ENCODE measurements at places on chromosomes 6 and 20.

DNA sequence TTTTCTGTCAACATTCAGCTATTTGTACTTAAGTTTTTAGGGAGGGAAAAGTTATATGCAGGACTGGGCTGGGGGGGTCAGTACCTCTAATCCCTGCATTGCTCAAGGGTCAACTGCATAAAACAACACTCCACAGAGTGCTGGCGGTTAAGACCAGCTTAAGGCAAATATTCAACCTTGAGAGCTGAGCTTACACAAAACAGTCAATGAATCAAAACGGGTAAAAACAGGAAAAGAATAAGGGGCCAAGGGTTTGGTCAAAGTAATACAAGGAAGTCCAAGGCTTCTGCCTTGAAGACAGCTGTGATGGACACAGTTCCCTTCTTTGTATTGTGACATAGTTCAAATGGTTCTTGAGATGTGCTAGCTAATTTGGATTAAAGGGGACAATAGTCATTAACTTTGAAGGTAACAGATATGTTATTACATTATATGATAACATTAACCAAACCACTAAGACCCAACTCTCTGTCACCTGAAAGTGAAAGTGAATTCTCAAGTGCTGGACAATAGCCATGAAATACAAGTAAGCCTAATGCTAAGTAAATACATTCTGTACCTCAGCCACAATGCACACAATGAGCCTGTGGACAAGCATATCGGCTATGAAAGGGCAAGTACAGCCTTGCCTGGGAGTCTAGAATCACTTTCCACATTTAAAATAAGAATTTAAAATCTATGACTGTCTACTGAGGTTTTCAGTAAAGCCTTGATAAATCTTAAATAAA lies 106.8 kb downstream of the PDE10A start:
- no peak for DNase-seq

- DNase-seq: no peak
Measured at GRCh38 chr6:117550078-117550600, 52.2 kb downstream of the GOPC start.

GRCh38 chr20:21114584-21114983 lies 8.4 kb upstream of the LINC00237 start:
- DNase-seq: no peak

- DNase-seq: no peak
Measured at GRCh38 chr6:51028276-51028675, 209.6 kb downstream of the TFAP2B start.

DNA sequence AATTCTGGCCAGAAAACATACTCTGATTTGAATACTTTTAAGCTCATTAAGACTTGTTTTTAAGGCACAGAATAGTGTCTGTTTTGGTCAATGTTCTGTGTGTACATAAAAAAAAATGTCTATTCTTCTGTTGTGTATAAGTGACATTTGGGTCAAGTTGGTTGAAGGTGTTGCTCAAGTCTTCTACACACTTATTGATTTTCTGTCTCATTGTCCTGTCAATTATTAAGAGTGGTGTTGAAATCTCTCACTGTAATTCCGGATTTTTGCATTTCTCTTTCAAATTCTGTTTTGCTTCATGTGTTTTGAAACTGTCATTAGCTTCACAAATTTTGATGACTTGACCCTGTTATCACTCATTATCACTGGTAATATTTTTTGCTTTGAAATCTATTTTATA lies 37.5 kb upstream of the EPM2A start:
- DNase-seq: no peak

GRCh38 chr6:170084166-170084730 lies 206.6 kb downstream of the DLL1 start:
- DNase-seq: peak; percentile 71

- DNase-seq: no peak
Measured at GRCh38 chr6:111992851-111993250, 61.1 kb upstream of the CCN6 start.

GRCh38 chr6:13531956-13532355 lies 42.4 kb upstream of the SIRT5 start:
- no peak for DNase-seq

DNA sequence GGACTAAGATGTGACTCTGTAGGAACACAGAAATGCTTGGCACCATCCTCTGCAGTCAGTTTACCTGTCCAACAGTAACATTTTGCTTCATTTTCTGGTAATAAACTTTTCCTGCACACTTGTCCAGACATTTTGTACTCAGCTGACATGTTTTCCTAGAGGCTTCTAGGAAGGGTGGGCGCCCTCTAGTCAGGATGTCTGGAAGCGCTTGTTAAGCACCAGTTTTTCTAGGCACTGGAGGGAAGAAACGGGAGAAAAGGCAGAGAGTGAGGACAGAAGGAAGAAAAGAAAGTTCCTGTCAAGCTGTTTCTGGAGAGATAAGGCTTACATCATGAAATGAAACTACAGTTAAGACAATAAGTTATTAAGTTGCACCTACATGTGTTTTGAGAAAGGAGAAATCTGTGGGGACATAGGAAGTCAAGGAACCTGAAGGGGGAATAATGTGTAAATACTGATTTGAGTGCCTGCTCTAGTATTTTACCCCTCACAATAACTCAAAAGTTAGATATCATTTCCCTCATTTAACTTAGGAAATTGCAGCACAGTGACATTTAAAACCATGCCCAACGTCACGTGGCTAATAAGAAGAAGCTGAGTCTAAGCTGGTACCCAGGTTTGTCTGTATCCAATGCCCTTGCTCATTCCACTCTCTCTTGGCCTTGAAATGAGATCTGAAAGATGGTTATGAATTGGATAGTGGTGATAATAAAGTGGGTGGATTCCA lies 42.7 kb upstream of the TNFRSF21 start:
- no peak for DNase-seq

DNA sequence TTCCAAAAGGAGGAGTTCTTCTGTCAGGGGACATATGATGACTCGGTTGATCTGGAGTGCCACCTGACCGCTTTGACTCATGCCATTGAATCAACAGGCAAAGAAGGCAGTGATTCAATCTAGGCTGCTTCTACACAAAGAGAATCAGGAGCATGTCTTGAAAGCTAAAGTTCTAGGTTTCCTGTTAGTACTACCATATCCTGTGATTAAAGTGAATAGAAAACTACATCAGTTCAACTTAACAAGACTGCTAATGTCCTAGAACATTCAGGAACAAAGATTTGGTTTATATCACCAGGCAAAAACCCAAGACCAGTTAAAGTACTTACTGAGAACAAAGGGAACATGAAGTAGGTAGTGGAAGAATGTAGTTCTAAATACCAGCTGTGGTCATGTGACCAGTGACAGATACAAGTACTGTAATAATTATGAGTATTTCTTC lies 216.8 kb upstream of the SGK1 start:
- DNase-seq: no peak

- no peak for DNase-seq
Measured at GRCh38 chr6:95091823-95092436, 485.4 kb upstream of the MANEA start.

DNA sequence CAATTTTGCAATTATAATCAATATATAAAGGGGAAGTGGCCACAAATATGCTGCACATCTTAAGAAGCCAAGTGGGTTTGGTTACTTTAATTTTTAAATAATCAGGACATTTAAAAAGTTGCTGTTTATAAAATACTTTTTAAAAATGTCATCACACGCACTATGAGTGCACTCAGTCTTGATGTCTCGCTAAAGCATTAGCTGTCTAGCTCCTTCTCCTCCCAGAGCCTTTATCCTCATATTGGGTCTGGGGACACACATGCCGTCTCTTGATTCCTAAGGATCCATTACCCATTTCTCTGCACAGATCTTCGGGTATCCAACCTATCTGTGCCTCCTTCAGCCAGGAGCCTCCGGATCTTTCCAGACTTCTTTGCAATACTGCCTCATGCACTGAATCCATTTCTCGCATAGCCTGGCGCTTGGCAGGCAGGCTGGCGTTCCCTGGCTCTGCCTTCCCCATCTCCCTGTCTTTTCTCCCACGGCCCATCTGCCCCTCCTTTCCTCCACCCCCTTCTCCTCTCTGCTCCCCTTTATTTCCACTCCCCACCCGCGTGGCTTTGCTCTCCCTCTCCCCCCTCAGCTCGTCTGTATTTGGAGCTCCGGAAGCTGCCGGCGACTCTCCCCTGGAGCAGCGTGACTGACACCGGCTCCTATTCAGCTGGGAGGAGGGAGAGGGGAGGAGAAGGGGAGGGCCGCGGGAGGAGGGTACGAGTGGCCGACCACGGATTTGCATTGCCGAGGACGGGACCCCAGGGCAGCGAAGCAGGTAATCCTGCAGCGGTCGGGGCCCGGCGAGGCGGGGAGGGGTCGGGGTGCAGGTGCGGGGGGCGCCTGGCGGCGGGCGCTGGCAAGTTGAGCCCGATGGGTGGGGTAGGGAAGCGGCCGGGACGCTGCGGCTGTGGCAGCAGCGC lies at the start of gene CAP2:
Gene CAP2, plus strand, starts transcription at position 618 of the 914 bp plus-strand sequence. CDS start 27,961 bp downstream, outside the sequence.
- DNase-seq: peak; percentile 84

GRCh38 chr6:95741045-95741444 lies 163.7 kb downstream of the MANEA start:
- no peak for DNase-seq

- no peak for DNase-seq
Measured at GRCh38 chr6:113647143-113647889, 209.8 kb upstream of the MARCKS start.

GRCh38 chr6:36980129-36980528 lies 5.9 kb downstream of the MTCH1 start:
- DNase-seq: no peak

GRCh38 chr6:23212398-23212797 lies 643.0 kb downstream of the HDGFL1 start:
- no peak for DNase-seq

- DNase-seq: no peak
Measured at GRCh38 chr6:75101896-75102295, 104.0 kb downstream of the COL12A1 start.

DNA sequence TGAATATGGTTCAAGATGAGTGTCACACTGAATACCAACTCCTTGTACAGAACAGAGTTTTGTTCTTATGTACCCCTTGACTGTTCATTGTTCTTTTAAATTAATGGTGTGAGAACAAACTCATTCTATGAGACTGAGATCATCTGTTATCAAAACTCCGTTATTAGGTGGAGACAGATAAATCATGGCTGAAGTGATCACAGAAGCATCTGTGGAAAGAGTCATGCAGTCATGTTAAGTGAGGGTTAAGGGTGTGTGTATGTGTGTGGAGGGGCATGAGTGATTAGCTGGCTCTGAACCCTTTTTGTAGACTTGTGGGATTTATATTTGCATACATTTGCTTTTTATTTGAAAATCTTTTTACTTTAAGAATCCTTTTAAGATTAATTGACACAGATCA lies 24.7 kb downstream of the ADGRG6 start:
- no peak for DNase-seq

- DNase-seq: peak; percentile 81
Measured at GRCh38 chr20:598133-598850, 11.8 kb downstream of the TCF15 start.

DNA sequence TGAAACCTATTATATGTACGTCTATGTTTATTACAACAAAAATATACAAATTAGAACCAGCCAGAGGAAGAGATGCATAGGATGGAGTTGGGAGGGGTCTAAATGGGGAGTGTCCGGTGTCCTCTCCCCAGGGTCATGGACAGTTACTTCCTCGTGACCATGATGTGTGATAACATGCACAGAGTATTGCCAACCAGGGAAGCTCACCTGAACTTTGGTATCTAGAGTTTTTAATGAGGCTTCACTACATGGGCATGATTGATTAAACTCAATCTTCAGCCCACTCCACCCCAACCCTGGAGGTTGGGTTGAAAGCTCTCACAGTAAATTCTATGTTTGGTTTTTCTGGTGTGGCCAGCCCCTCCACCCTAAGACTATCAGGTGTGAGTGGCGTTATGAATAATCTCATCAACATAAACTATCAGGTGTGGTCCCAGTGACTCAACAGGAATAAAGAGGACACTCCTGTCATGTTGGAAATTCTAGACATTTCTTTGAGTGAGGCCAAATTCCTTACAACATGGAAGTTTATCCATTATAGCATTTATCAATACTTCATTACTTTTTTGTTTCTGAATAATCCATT lies 36.4 kb upstream of the FKBP1A start:
- no peak for DNase-seq

DNA sequence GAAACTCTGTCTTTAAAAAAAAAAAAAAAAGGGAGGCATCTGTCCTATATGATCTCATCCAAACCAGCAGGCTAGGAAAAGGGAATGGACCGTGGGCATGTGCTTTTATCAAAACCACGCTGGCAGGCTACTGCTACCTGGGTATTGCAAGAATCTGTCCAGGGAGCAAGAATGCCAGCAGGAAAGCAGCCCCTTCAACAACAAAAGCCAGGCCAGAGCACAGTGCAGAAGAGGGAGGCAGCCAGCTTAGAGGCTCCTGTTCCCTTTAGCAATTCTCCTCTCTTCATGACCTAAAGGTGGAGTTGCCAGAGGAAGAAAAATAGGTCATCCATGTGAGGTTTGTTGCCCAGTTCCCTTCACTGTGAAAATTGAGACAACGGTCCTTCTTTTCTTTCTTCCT lies 18.2 kb downstream of the TBC1D20 start:
- DNase-seq: no peak

DNA sequence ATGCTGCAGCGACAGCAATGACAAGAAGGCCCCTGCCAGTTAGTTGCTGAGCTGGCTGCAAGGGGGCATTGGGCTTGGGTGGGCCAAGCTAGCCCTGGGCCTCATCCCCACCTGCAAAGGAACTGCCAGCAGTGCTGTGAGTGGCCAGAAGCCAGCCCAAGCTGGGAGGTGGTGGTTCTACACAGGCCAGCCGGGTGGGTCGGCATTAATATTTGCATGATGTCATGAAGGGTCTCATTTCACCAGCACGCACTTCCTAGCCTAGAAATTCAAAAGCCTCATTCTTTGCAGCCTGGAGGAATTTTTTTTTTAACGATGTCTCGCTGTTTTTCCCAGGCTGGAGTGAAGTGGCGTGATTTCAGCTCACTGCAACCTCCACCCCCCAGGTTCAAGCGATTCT lies 62.0 kb downstream of the IYD start:
- no peak for DNase-seq

- DNase-seq: no peak
Measured at GRCh38 chr6:74408844-74409243, 712.8 kb downstream of the CD109 start.

- DNase-seq: no peak
Measured at GRCh38 chr6:80974579-80974978, 777.9 kb downstream of the TENT5A start.

DNA sequence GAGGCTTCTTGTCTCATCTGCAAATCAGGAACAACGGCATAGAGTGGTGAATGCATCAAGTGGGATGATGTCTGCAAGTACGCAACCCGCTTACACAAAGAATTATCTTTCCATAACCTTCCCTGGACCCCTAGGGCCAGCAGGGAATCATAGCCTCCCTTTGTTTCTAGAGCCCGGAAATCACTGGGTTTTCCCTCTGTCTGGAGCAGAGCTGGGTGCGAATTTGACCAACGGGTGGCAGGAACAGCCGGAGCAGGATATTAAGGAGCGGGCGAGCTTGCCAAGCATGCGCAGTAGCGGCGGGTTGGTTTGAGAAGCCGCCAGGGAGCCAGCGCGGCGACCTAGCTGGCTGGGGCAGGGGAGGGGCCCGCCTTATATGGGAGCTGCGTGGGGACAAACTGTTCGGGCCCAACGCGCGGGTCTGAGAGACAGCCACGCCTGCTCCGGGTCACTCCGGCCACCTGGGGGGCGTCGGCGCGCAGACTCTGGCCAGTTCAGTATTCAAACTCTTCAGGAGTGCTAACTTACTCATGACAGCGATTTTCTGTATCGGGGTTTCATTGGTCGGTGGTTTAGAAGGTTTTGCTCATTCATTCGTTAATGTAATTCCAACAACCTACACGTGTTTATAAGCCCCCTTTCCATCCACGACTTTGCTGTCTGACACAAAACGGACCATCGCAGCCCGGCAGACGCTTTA lies 1.6 kb upstream of the KIF16B start:
- DNase-seq: peak; percentile 96

GRCh38 chr6:54515713-54516112 lies 207.5 kb downstream of the TINAG start:
- no peak for DNase-seq

GRCh38 chr6:106128981-106129781 lies 43.0 kb downstream of the PRDM1 start:
- DNase-seq: no peak
